ENCODE measurements at places on chromosomes 3 and 15.

- DNase-seq, result no peak
These were observed 32.0 kb downstream of the RNF168 start for GRCh38 chr3:196471551-196471950.

DNA sequence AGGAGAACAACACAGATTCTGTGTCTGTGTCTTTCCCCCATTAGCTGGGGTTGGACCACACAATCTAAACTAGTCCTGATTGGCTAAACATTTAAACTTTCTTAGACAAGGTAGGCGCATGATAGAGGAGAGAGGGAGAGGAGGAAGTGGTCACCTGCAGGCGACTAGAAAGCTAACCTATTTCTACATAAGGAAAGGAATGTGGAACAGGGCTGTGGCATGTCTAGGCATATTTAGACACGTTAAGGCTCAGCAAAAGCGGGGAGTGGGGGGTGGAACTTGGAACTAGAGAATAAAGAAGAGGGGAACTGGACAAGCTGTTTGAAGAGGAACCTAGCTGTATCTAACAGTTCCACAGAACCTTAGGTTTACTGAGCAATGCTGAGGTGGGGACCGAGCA lies 12.8 kb downstream of the LRRC28 start:
- DNase-seq, result no peak

GRCh38 chr15:100383302-100384107 lies 41.7 kb upstream of the ADAMTS17 start:
- DNase-seq, result no peak

DNA sequence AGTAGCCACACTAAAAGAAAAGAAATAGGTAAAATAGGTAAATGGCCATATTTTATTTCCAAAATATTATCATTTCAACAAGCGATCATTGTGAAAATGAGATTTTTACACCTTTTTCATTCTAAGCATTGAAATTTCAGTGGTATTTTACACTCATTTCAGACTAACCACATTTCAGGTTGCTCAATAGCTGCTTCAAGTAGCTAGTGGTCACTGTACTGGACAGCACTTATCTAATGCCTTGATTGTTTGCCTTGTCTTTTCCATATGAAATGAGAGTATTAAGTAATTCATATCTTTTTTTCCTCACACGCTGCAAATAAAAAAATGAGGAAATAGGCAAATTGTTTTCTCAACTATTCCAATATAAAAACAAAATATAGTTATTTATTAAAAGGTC lies 332.8 kb downstream of the NLGN1 start:
- no peak for DNase-seq

DNA sequence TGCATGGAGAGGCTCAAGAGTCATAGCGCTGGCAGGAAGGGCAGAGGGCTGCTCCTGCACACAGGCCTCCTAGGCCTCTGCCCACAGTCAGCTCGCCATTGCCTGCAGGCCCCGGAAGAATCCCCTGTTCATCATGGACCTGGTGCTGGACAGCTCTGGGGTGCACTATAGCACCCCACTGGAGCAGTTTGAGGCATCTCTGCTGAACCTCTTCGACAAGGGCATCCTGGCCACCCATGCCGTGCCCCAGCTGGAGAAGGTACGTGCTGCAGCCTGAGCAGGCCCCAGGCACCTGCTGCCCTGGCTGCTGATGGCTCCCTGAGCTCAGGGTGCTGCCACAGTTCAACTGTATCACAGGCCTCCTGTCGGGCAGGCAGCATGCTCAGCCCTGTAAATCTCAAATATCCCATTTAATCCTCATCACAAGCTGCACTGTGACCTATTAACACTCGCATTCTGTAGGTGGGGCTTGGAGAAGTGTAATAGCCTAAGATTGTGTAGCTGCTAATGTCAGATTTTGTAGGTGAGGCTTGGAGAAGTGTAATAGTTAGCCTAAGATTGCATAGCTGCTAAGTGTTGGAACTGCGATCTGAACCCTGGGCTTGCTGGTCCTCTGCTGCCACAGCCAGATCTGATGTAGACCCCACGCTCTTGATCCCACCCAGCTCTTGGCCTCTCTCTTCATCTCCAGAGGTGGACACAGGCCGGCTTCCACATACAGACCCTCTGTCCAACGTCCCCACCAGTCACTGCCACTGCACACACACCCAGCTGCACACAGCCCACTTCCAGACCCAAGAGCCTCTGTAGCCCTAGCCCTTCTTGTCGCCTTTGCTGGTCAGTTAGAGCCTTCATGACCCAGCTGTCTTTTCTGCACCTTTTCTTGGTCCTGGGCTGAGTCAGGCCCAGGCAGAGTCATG lies 31.9 kb downstream of the DNAH1 start:
- DNase-seq, result no peak

DNA sequence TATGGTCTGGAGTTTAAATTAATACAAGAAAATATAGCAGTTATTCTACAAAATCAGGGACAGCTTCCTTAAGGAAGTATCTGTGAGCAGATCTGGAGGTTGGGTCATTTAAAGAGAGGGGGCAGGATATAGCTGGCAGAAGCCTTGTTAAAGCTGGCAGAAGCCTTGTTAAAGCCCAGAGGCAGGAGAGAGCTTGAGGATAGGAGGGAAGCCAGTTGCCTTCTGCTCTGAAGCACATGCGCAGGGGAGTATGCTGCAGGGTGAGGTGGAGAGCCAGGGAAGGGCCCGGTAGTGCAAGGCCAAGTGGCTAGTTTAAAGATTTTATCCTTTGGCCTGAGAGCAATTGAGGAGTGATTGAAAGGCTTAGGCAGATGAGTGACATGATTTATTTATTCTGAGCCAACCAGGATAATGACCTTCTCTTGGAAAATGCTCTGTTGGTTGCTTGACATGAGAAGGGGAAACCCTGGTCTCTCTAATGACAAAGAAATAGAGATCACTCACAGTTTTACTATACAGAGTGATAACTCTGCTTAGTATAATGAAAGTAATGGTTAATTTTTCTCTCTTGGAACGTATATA lies 3.9 kb downstream of the EAF1 start:
- DNase-seq, result no peak

DNA sequence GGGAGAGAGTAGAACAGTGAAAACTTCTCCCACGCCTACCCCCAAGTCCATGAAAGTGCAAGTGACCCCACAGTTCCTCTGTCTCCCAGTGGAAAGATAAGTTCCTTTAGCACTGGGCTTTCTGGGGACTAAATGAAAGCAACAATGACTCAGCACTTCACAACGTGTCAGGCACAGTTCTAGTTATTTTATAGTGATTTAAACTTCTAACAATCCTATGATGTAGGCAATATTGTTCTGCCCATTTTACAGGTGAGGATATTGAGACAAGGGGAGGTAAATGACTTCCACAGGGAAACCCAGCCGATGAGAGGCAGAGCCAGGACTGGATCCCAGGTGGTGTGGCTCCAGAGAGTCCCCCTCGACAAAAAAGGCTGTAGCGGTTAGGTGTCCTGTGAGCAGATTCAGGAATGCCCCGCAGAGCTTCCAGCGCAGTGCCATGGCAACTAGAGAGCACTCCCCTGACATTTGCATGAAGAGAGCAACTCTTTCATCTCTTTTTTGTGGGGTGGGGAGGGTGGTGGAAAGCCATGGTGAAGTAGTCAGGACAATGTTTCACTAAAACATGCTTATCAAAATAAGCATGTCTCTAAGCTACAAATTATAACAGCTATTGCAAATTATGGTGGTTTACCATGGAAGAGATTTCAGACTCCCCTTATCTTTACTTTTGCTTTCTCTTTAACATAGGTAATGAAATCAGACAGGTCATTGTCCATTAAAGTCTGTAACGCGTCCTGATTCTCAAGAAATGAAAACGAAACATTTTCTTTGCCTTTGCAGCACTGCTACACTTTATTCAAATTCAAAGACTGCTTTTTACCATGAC lies 62.1 kb downstream of the NR2F2 start:
- DNase-seq, result no peak

GRCh38 chr3:16816048-16816780 lies 68.5 kb upstream of the PLCL2 start:
- DNase-seq, result no peak

GRCh38 chr3:24320601-24321000 lies 174.0 kb downstream of the THRB start:
- DNase-seq, result no peak

DNA sequence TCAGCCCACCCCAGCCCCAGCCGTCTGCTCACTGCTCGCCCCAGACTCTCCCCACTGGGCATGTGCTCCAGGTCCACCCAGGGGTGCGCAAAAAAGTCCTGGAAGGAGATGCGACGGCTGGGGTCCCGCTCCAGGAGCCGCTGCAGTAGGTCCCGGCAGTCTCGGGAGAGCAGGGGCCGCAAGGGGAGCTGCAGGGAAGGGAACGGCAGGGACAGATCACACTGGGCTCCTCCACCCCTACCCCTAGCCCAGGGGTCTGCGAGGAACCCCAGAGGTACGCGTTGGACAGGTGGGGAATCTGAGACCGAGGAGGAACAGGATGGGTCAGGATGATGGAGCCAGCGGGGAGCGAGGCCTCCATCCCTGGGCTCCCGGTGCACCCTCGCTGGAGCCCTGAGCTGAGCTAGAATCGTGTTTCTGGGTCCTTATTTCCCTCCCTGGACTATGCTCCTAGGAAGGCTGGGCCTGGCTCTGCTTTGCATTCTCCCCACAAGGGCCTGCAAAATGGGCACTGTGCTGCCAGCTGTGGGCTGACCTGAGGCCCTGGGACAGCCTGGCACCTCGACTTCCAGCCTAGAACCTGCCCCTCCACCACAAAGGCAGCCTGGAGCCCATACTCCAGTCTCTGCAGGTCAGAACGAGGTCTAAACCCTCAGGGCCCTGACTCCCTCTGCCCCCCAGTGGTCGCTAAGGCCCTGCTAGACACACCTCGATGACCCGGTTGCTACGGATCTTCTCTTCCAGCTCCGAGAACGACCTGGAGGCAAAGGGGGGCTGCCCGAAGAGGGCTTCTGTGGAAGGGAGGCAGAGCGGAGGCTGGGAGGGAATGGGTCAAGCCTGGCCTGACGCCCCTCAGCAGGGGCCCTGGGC lies 3.2 kb downstream of the ULK3 start:
- no peak for DNase-seq

DNA sequence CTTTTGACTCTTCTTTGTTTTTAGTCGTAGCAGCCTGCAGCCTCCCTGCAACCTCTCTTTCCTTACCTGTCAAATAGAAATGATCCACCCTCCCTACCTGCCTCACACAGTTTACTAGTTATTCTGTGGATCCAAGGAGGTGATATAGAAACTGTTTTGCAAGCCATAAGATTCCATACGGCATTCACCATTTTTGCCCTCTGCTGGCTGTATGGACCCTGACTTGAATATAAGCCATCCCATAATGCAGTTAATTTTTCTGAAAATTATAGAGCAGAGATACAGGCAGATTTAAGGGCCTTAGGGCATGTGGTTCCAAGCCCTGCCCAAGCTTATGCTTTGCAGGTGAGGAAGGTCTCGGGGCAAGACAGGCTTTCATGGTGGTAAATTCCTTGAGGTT lies 63.8 kb downstream of the CPN2 start:
- no peak for DNase-seq

GRCh38 chr3:76024640-76025039 lies 239.3 kb upstream of the ZNF717 start:
- DNase-seq, result no peak

DNA sequence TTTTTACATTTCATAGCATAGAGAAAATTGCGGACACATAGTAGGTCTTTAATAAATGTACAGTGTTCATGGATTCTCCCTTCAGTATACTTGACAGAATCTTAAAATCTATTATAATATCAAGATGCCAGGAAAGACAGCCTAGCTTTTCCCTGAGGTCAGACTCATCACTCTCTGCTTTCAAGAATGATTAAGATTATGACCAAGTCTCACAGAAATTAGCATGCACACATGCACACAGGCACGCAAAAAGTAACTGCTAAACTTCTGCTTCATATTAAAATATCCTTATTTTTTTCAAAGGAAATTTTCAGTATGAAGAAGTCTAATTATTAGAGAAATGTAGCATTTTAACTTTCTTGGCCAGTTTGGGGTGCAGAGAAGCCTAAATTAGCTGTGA lies 493.8 kb upstream of the NECTIN3 start:
- no peak for DNase-seq

GRCh38 chr3:73601481-73601880 lies 23.3 kb downstream of the PDZRN3 start:
- DNase-seq, result no peak

DNA sequence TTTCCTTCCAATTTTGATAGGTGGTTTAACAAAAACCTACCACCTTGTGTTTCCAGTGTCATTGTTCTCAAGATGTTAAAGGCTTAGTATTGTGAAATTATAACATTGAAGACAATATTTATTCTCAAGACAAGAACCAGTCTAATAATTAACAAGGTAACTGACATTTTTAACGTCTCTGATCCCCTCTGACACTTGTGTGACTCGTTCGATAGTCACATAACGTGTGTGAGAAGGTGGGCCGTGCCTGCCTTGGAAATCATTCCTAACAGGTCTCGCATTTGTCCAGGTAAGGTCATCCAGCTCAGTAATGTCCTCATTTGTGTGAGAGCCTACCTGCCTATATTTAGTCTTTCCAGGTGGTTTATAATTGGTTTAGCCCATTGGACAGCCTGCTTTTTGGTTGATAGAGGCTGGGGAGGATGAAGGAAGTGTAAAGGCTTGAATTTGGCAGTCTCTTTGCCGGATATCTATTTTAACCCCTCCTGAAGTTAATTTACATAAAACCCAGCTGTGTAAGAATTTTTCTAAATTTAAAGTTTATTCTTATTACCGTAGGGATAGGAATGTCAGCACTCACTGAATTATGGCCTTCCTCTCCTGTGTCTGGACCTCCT lies 94.4 kb downstream of the AKAP13 start:
- DNase-seq, result no peak

- no peak for DNase-seq
These were observed 33.3 kb upstream of the RPN1 start for GRCh38 chr3:128683957-128684356.

- DNase-seq, result no peak
These were observed 368.9 kb upstream of the PLSCR5 start for GRCh38 chr3:146974001-146974400.

GRCh38 chr15:46366360-46367007 lies 731.7 kb downstream of the SQOR start:
- no peak for DNase-seq

DNA sequence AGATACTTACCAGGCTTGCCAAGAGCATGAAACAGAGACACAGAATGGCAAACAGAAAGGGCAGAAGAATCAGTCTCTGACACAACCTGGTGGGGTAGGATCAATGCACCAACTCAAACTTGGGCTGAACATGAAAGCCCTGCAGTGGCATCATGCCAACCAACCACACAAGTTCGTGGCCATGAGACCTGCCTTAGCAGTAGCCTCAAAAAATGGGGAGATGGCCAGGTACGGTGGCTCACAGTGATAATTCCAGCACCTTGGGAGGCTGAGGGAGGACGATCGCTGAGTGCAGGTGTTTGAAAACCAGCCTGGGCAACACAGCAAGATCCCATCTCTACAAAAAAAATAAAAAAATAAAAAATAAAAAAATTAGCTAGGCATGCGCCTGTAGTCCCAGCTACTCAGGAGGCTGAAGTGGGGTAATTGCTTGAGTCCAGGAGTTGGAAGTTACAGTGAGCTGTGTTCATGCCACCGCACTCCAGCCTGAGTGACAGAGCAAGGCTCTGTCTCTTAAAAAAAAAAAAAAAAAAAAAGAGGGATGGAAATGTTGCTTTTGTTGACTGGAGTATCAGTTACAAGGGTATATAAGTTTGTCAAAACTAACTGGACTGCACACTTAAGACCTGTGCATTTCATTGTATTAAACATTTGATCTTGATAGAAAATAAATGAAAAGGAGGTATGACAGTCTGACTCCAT lies 93.4 kb downstream of the XXYLT1 start:
- no peak for DNase-seq
